ENCODE measurements at places on chromosomes 2 and 18.

- no peak for DNase-seq
Measured at GRCh38 chr2:73859721-73860586, 31.2 kb downstream of the STAMBP start.

DNA sequence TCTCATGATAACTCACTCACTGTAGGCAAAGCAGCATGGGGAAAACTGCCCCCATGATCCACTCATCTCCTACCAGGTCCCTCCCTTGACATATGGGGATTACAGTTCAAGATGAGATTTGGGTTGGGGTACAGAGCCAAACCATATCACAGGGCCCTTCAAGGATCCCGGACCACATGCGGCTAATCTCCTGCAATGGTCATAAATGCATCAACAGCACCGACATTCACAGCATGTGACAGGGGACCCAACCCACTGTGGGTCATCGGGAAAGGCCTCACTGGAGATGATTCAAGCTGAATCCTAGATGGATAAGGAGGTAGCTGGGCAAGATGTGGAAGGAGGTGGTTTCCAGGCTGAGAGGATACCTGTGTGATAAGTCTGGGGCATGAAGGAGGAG, 129.4 kb downstream of the MYO5B start:
- no peak for DNase-seq

DNA sequence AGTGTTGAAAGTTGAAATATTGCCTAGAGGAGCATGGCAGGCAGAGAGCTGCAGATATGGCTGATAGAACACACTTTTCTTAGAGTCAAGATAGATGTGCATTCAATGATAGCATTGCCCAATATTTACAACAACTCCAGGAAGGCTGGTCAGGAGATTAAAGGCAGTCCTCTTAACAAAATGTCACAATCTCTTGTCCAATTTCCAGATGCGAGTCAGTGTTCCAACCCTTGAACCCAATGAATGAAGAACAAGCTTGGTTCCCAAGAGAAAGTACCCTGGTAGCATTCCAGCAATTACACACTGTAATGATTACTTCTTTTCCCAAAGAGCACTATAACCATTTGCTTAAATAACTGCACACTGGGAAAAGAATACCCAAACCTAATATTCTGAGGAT, 839.4 kb upstream of the VRK2 start:
- no peak for DNase-seq

- no peak for DNase-seq
Measured at GRCh38 chr2:110903548-110903947, 171.2 kb downstream of the ACOXL start.

DNA sequence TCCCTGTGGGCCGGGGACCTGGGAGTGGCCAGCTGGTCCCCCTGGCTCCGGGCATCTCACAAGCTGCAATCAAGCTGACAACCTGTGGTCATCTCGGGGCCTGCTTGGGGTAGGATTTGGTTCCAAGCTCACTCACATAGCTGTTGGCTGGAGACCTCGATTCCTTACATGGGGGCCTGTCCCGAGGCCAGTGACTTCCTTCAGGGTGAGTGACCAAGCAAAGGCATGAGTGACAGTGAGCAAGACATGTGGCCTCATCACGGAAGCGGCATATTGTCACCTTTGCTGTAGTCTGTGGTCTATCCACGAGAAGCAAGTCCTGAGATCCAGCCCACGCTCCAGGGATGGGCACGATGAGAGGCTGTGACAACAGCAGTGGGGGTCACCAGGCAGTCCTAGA, 131.4 kb upstream of the ID2 start:
- DNase-seq, result no peak
